EL (cell line): ENCODE measurements at places on chromosomes 5 and 9.
A peak's percentile ranks its signal among the peaks of the same experiment; 100 is the strongest.

GRCh38 chr9:69768716-69769115 is 8.9 kb upstream of the PTAR1 start:
- peak; percentile 36 for DNase-seq

- DNase-seq = no peak
Observed at GRCh38 chr9:84642553-84643141, 26.9 kb upstream of the NTRK2 start.

- peak; percentile 64 for DNase-seq
Observed at GRCh38 chr5:113806250-113806649, 292.8 kb downstream of the YTHDC2 start.

DNA sequence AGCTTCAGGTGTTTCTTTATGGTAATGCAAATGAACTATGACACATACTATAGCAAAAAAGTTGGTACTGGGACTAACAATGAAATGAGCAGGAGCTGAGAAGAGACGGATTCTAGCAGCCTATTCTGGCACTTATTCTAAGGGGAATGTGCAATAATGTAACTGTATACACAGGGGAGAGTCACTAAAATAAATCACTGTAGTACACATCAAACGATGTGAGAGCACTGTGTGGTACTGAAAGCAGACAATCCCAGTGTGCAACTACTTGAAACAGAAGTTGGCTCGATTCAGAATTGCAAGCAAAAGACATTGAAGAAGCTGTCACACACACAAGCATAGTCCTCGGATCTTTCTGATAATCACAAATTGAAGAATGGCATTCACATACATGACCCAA is 1713.0 kb upstream of the CDH9 start:
- DNase-seq = no peak

GRCh38 chr9:123033864-123034601 is 566 bp downstream of the GPR21 start:
- DNase-seq = no peak

GRCh38 chr9:110619831-110620230 is 40.3 kb upstream of the SVEP1 start:
- DNase-seq = peak; percentile 55

GRCh38 chr5:92444888-92445287 is 1061.8 kb upstream of the ARRDC3 start:
- DNase-seq = no peak

DNA sequence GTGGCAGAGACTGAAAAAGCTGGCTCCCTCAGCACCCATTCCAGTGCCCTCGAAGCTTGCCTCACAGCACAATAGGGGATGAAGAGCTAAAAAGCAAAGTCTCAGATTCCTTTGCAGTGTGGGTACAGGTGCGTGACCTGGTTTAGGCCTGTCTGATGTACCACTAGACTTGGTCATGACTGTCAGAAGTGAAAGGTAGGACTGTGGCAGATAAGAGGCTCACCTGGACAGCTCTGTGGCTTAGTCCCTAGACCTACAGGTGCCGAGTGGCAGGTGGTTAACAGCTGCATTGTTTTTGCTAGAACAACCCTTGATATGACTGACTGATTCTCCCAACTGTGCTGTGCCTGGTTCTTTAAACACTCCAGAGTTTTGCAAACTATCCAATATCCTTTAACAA is 14.7 kb upstream of the SFXN1 start:
- no peak for DNase-seq

- DNase-seq = peak; percentile 88
Observed at GRCh38 chr5:144566747-144567420, 396.2 kb downstream of the KCTD16 start.

DNA sequence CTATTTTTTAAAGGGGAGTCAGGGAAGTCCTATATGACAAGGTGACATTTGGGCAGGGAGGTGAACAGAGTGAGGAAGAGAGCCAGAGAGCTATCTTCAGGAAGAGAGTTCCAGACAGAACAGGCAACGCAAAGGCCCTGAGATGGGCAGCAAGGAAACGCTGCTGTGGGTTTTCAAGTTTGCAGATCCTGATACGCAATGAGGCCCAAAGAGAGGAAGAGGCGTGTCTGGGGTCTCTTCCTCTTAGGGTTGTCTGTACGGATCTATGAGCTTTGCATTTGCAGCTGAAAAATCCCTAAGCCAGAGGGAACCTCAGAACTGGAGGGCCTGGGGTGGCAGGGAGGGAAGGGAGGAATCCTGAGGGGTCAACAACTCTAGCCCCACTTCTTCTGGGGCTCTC is 13.6 kb downstream of the FAT2 start:
- no peak for DNase-seq

- no peak for DNase-seq
Observed at GRCh38 chr9:105389796-105390195, 58.0 kb upstream of the FSD1L start.

DNA sequence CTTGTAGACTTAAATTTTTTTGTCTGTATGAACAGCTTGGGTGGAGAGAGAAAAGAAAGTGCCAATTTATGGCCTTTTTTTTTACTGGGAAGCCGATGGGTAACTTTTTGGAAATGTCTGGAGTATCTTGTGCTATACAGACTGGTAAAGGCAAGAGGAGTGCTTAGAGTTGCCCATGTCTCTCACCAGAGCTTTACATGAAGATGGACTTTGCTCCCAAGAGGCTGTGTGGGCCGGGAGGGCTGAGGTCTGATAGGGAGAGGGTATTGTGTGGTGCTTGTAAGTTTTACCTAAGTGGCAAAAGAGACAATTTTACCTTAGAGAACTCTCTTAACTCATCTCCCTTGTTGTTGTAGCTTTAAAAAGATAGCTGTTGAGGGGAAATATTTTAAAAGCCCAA is 203.2 kb downstream of the SEMA6A start:
- DNase-seq = no peak

- no peak for DNase-seq
Observed at GRCh38 chr5:39068099-39068498, 6.1 kb downstream of the RICTOR start.

DNA sequence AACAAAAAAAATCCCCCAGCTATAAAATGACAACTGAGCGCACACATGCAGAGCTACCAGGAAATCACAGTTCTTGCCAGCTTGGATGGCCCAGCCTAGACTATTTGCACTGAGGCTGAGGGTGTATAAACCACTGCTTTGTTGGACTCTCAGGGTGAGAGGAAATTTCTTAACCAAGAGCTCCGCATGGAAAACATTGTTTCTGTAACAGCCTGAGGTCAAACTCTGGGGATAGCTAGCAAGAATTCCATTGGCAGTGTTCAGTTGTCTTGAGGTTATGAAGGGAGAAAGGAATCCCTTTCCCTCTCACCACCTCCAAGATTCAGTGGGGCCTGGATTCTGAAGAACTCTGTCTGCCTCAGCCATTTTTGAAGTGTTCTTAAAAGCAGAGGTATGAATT is 360.0 kb downstream of the OSTF1 start:
- DNase-seq = no peak

GRCh38 chr9:87796196-87796595 is 70.3 kb downstream of the CTSL start:
- no peak for DNase-seq

- DNase-seq = no peak
Observed at GRCh38 chr9:104304925-104305324, 199.1 kb upstream of the OR13F1 start.

- no peak for DNase-seq
Observed at GRCh38 chr5:99285606-99286005, 356.8 kb upstream of the CHD1 start.

- DNase-seq = no peak
Observed at GRCh38 chr5:51598026-51598425, 214.8 kb downstream of the ISL1 start.

DNA sequence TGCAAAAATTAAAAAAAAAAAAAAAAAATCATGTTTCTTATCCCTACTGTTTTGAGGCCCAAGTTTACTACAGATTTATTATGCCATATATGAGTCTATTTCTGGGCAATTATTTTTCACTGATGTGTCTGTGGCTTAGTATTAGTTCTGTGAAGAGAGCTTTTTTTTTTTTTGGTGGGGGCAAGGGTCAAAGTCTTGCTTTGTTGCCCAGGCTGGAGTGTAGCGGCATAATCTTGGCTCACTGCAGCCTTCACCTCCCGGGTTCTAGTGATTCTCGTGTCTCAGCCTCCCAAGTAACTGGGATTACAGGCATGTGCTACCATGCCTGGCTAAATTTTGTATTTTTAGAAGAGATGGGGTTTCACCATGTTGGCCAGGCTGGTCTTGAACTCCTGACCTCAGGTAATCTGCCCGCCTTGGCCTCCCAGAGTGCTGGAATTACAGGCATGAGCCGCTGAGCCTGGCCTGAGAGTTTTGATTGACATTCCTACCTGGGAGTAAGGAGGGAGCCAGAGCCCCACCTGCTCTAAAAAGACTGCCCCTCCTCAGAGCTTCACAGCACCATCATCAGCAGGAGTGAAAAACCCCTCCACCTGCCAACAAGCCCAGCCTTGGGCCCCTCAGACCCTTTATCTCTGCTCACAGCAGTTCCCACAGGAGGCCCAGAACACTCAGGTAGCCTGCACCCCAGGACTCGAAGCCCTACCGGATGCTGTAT is 36.1 kb upstream of the JADE2 start:
- no peak for DNase-seq

DNA sequence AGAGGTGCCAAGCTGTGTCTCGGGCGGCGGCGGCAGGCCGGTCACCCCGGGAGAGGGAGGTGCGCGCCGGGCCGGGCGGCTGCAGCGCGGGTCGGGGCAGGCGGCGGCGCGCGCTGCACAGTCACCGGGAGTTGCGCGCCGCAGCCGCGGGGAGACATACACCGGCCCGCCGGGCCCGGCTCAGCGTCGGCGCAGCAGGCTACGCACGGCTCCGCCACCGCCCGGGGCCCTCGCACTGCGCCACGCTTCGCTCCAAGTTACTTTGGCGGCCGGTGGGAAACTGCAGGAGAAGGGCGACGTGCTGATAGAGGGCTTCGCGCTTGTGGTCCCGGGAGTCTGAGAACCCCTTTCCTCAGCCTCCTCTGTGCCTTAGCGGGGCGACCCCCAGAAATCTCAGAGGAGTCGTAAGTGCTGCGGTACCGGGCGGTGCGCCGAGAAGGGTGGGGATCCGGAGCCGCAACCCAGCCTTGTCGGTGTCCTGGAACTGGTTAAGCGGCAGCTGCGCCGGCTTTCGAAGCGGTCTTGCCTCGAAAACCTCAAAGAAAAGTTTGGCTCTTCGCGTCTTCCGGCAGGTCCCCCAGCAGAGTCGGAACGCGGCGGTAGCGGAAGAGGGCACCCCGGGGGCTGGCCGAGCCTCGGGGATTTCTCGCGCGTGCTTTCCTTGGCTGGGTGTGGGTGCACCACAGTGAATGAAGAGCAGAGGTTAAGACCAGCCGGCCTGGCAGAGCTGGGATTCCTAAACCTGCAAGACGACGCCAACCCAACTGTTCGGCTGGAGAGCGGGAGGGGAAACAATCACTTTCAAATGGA is at the start of gene EFNA5:
EFNA5 (minus strand) TSS at position 6 of the 810 bp plus-strand sequence.
- peak; percentile 61 for DNase-seq

DNA sequence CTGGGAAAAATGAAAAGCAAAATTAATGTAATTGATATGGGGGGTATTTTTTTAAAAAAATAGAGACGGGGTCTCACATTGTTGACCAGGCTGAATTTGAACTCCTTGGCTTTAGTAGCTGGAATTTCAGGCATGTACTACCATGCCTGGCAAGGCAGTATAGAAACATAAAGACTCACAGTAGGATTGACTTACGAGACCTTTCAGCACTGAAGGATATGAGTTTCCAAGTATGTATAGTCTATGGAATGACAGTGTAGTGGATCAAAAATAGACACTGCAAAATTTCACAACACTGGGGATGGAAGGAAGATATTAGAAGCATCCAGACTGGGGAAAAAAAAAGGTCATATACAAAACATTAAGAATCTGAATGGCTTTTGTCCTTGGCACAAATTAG is 6.8 kb downstream of the DCP2 start:
- no peak for DNase-seq

- peak; percentile 85 for DNase-seq
Observed at GRCh38 chr5:145936401-145937131, at the start of gene SH3RF2. TSS of gene SH3RF2 (plus strand) at chr5:145936578. CDS start at chr5:145937929, 1,351 bp downstream.

DNA sequence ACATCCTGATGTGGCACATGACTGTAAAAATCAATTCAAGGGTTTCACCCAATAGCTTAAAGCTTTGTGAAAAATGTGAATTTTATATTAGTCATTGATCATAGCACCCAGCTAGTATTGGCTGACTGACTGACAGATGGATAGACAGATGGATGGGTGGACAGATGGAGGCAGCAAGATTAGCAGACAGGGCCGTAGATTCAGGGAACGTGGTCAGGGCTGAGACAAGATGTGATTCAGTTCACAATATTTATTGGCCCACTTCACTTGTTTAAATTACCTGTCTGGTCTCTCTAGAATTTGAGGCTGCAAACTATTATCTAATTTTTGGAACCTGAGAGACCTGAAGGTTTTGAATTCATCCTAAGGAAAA is 12.0 kb upstream of the PCSK5 start:
- DNase-seq = no peak

DNA sequence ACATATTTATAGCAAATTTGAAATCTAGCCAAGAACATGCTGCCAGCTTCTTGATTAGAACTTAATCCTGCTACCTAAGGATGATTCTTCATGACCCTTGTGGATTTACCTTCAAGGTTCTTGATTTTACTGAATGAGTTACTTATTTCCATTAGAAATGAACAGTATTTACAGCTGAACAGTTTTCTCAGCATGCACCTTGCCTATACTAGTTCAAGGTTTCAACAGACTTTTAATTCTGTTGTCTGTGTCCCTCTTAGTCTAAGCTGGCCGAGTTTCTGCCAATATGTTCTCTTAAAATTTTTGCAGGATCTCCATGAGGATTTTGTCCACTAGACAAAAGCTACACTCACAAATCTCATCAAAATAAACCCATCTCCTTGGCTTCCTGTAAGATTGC is 188.8 kb upstream of the ST8SIA4 start:
- DNase-seq = no peak

DNA sequence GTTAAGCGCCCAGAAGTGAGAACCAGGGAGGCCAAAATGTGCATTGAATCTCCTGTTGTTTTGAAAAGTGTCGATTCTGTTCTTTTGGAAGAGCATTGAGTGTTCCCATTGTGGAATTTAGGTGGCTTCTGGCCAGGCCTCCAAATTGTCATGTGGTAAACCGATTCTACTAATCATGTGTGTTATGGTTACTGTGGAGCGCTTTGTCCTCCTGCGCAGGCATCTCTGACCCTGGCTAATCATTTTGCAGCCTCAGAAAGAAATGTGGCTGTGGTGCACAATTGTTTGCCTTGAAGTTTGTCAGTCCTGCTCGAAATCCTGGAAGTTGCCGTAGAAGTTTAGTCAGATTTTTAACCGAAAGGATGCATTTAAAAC is 121.3 kb downstream of the RASGRF2 start:
- no peak for DNase-seq

DNA sequence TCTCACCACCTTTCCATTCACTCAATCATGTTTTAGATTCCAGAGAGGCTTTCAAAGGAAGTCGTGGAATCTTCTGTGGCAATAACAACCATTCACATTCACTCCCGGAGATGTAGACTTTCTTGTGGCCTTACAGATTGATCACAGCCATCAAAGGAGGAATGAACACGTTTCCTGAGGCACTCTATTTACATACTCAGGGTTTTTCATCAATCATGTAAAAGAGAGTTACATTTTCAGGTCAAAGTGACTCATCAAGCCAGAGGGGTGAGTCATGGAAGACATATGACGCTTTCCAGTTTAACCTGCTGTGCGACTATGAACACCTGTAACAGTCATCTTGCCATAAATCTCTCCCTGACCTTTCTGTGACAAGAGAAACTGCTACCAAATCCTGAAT is 39.3 kb upstream of the RAD23B start:
- DNase-seq = peak; percentile 71

- no peak for DNase-seq
Observed at GRCh38 chr5:73728493-73729273, 102.7 kb downstream of the ARHGEF28 start.
